ENCODE measurements at places on chromosomes 1 and 21.

DNA sequence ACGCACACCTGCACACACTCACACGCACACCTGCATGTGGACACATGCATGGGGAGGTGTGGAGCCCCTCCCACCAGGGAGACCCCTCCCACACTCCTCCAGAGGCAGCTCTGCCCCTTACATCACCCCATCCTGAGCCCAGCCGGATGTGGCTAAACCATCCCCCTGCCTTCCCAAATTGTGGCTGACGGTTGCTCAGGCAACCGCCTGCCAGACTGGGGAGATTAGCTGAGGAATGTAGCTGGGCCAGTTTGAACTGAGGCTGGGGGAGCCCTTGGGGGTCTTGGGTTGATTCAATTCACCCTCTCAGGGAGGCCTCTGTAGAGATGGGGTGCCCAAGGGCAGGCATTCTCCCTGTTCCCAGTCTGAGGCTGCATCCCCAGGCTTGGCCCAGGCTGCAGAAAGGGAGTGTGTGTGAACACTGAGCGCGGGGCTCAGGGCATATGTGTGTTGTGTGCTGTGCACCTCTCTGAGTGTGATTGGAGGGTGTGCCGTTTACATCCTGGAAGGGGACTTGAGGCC, 12.9 kb downstream of the PTPRU start:
- no peak for DNase-seq

- DNase-seq: no peak
These were observed 104.4 kb downstream of the PTPN14 start for GRCh38 chr1:214446772-214447556.

- no peak for DNase-seq
These were observed 40.0 kb upstream of the RHOU start for GRCh38 chr1:228695015-228695955.

GRCh38 chr1:149962039-149962647, 25.5 kb upstream of the MTMR11 start:
- DNase-seq: peak; percentile 74

GRCh38 chr1:229749992-229750391, 123.9 kb downstream of the URB2 start:
- DNase-seq: no peak

DNA sequence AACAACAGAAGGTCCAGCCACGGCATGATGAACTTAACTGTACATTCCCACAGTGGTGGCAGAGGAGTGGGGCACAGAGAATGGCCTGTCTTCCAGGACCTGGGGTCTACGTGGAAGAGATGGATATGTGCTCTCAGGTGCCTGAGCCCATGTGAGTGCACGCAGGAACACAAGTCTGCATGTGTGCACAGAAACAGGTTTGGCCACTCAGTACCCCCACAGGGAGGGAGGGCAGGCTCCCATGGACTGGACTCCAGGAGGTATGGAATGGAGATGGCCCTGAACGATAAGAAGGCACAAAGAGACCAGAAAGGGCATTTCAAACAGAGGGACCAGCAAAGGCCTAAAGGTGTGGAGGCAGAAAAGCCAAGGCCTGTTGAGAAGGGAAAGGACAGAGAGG, 10.8 kb downstream of the COL9A2 start:
- no peak for DNase-seq

DNA sequence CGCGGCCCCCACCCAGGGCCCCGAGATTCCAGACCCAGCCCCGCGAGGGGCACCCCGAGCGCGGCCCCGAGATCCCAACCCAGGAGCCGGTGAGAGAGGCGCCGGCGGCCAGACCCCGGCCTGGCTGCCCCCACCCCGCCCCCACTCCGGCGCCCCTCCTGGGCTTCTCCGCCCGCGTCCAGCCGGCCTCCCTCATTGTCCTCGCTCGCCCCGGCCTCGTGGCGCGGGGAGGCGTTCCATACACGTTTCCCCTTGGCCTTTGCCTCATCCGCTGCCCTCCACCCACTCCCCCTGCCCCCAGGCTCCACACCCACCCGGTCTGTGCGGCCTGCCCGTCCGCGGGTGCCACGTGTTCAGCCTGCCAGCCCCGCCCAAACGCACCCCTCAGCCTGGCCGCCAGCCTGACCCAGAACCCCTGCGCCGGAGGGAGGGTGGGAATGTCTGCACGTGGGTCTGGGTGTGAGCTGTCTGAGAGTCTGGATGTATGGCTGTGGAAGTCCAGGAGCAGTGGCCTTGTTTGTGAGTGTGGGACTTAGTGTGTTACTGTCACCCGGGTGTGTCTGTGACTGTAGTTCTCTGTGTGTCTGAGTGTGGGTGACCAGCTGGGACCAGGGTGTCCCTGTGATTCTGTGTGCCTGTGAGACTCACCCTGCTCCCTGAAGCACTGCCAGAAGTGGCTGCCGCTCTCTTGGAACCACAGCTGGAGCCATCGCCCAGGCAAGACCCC, 681 bp downstream of the B4GALT2 start:
- DNase-seq: no peak

GRCh38 chr1:59124166-59124565, 172.7 kb upstream of the FGGY start:
- DNase-seq: no peak

GRCh38 chr1:109814993-109815786, 51.5 kb upstream of the EPS8L3 start:
- no peak for DNase-seq

GRCh38 chr1:23196627-23197328, 20.5 kb downstream of the HTR1D start:
- no peak for DNase-seq

- DNase-seq: no peak
These were observed 75.6 kb upstream of the KAZN start for GRCh38 chr1:14522926-14523241.

DNA sequence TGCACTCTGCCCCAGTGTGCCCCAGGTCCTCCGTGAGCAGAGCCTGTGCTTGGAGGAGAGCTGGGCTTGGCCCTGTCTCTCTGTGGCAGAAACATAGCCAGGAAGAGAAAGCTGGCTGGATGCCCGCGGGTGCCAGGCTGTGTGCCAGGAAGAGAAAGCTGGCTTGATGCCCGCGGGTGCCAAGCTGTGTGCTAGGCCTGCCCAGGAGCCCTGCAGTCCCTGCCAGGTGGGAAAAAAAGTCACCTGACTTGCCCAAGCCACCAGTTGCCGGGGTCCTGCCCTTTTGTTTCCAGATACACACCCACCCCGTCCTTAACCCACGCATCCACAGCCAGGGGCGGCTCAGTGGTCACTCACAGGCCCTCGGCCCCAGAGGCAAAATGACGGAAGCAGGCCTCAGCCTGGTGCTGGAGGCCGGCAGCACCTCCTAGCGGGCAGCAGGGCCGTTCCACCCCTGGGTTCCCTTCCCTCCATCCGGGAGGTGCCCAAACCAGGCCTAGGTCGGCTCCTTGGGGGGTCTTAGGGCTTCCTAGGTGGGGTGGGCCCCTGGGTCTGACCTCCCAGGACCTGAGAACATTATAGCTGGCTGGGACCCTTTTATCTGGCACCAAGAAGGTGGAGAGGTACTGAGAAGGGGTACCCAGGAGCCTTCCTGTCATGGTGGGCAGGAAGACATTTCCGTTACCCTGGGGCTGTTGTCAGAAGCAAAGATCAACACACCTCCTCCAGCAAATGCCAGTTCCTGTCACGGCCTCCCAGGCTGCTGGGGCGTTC, 9.1 kb downstream of the ITGB2 start:
- peak; percentile 48 for DNase-seq

GRCh38 chr1:5376538-5377247, 615.5 kb downstream of the NPHP4 start:
- no peak for DNase-seq

DNA sequence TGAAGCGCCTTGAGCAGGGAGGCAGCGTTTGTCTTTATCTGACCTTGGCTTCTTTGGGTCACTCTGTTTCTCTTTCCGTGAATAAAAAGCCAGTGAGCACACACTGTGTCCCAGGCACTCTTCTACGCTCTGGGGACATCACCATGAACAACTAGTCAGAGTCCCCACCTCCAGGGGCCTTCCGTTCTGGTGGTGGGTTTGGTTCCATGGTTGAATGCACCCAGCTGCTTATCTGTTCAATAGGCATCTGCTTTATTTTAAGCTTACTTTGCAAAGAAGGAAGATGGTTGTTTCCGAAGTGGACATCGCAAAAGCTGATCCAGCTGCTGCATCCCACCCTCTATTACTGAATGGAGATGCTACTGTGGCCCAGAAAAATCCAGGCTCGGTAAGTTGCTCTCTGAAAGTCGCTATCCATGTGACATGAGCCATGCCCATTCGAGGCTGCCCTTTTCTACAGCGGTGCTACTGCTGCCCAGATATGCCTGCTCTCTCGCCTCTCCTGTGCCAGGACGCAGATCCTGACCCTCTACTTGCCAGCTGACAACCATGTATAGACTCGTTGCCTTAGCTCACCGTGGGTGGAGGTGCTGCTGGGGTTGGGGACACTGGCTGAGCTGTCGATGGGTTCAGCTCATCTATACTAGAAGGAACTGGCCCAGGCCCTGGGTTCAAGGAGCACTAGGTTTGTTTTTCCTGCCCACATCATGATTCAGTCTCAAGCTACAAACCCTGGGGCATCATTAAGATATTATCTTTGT, 5.9 kb downstream of the MX1 start:
- no peak for DNase-seq

- DNase-seq: no peak
These were observed 387.4 kb upstream of the NFIA start for GRCh38 chr1:60694980-60695379.

DNA sequence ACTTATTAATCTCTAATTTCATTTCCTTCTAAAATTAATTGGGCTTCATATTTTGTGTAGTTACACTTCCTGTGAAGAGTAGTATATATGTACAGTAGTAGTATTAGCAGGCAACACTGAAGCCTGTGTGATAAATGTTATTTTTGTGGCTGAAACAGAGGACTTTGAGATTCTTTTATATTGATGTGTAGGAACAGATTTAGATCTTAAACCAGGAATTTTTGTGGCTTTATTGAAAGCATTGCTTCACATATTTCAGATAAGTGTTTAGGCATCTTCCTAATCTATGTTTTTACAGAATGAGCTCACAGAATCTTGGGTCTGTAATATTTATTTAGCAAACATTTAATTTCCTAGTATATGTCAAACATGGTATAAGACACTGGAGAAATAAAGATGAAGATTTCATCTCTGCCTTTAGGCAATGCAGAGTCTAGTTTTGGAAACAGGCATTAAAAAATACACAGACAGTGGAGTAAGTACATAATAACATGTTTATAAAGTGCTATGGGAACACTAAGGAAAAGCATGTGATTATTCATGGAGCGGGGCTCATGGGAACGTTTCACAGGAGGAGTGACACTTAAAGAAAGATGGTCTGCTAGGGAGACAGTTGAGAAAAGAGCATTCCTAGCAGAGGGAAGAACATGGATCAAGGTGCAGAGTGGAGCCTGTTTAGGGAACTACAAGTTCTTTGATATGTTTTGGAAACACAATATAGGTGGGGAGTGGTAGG, 52.7 kb downstream of the MIGA1 start:
- no peak for DNase-seq

DNA sequence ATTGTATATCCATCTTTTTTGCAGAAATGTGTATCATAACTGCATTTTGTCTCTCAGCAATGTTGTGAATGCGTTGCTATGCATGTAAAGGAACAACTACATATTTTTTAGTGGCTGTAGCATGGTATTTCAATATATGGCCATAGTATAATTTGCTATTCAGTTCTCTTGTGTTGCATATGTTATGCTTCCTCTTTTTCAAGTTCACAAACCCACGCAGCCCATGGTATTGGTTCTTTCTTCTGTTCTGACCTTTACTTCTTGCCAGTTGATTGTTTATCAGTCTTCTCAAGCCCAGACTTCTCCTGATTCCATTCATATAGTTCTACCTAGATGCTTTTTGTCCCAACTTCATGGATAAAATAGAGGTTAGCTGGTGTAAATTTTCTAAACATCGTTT, 6.1 kb downstream of the SLC22A15 start:
- DNase-seq: no peak

- no peak for DNase-seq
These were observed 192.6 kb upstream of the AJAP1 start for GRCh38 chr1:4461726-4462290.

DNA sequence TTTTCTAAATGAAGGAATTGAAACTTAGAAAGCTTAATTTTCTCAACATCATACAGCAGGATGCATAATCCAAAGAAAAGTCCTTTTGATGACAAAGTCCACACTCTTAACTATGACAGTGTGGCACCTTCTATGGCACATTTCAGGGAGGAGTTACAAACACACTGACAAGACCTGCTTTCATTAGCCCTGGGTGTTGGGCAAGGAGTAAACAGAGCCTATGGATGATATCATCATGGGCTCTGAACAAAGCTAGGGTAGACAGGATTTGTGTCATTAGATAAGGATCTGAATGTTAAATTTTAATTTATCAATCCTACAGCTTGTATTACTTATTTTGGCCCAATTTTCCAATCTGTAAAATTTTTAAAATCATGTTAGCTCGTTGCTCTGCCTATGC, 62.6 kb upstream of the DENND1B start:
- DNase-seq: no peak

DNA sequence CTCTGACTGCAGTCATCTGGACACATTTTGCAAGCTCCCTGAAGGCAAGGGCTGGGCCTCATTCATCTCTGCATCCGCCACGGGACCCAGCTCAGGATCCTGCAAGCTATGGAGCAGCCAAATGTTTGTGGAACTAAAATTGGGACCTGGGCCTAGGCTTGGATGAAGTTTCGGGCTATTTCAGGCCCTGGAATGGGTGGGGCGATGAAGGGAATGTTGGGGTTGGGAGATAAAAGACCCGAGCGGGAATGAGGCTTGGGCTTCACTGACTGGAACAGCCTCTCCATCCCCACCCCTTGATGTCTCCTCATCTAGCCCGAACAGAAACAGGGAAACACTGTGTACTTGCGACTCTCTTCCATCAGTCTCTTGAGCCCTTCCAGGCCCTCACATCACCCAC, 7.3 kb upstream of the AHCYL1 start:
- DNase-seq: no peak

DNA sequence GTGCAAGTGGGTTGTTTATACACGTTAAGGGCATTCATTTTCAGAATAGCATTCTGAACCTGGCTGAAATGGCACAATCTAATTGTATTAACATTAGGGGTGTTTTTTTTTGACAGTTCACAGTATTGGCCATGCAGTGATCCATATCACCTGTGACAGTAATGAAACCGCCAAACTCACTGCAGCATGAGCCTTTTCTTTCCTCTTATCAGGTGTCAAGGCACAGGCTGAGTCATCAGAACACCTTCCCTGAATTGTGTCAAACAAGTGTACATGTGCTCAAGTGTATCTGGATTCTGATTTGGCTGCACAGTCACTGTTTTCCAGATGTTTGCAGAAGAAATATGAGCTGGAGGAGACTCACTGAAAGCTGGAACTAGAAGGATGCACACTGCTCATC, 47.7 kb upstream of the C8B start:
- no peak for DNase-seq

GRCh38 chr1:34009340-34009985, 145.6 kb downstream of the HMGB4 start:
- DNase-seq: no peak

GRCh38 chr1:108617724-108618056, 43.2 kb downstream of the HENMT1 start:
- DNase-seq: no peak

GRCh38 chr21:20551939-20552338, 446.3 kb upstream of the NCAM2 start:
- DNase-seq: no peak

- no peak for DNase-seq
These were observed 259.6 kb upstream of the PLD5 start for GRCh38 chr1:242784084-242784483.

- no peak for DNase-seq
These were observed 660.6 kb upstream of the ADGRL4 start for GRCh38 chr1:79667166-79667565.

GRCh38 chr1:64019818-64020217, 183.6 kb upstream of the UBE2U start:
- peak; percentile 8 for DNase-seq

Data from CD4-positive, alpha-beta T cell treated with Interleukin-4 for 1 hour (primary cell).